ENCODE measurements at places on chromosomes 5 and 9.

DNA sequence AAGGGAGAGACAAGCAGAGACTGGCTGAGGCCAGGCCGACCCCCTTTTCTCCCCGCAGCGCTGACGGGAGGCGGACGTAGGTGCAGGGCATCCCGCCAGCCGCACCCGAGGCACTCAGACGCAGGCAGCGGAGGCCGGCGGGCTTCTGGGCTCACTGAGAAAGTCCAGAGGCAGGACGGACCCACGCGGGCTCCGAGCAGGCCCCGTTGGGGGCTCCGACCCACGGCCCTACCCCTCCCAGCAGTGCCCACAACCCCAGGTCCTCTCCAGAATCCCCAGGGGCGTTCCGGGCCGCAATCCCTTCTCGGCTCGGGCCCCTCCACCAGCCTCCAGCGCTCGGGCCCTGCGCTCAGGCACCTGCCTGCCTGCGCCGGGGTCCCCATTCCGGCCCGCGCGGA lies 543 bp downstream of the MTMR12 start:
- DNase-seq: no peak

GRCh38 chr9:137722481-137722880 lies 103.7 kb downstream of the EHMT1 start:
- no peak for DNase-seq

DNA sequence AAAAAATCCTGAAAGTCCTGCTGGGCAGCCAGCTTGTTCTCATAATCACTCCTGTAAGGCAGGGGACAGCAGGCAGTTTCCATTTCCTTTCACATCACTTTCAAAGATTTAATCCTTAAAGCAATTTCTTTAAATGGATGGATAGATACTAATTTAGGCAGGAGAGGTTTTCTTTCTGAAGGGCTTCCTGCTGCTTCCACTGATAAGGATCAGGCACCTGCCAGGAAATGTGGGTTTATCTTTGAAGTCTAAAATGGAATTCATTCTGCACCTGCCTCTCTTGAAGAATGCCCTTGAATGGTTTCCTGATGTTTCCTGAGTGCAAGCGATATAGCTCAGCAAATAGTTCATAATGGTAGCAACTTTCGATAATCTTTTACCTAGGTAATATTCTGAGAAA lies 64.5 kb downstream of the STARD4 start:
- no peak for DNase-seq

DNA sequence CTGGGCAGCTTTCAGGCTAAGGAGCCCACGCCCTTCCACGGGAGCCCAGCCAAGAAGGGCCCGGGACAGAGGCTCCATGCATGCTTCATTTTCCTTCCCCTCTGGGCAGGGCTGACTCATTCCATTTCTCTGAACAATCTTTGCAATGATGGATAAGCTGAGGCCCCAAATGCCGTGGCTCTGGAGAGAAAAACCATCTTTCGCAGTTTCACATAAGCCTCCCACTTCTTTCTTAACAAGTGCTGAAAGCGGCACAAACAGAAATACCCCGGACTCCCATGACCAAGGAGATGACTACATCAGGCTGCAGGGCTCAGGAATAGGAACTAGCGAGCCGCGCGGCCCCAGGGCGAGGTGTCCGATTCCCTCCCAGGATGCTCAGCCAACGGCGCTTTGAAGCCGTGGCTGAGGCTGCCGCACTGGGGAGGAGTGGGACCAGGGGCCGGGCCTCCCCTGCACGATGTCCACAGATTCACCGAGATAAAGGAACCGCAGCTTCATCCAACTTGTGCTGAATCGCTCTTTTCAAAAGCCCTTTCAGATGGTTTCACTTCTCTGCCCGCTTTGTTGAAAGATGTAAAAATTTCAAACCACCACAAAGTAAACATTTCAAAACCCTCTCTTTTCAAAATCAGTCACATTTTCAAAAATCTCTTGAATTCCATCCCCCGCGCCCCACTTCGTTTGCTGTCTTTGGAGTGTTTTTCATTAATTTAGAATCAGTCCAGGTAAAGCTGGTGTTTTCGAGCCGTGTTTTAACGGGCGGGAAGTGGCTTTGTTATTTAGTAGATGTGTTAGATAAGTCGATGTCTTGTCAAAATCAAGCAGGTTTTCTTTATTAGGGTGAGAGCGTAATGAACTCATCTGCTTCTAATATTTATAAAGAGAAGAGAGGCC lies 96.5 kb upstream of the LMX1B start:
- DNase-seq: no peak

GRCh38 chr5:146076455-146076854 lies 28.9 kb downstream of the PLAC8L1 start:
- no peak for DNase-seq

GRCh38 chr5:132426525-132427138 lies 57.1 kb downstream of the SLC22A5 start:
- DNase-seq: no peak

GRCh38 chr5:113271015-113271414 lies 163.8 kb downstream of the TSSK1B start:
- DNase-seq: no peak

DNA sequence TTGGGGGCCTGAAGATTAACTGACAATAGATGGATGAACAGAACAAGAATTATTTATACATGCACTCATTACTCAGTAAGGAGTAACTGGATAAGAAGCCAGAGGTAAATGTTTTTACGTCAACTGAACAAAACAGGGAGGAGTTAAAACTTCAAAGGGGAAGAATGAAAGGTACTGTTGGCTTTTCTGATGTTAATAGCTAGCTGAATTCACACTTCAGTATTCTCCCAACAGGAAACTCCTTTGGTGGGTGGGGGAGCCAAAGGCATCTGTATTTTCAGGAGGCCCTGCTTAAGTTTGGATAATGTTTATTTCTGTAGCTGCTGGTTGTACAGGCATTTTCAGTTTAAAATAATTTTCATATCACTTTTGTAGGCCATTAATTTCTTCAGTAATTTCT lies 23.2 kb upstream of the RFK start:
- no peak for DNase-seq

GRCh38 chr5:146622391-146622790 lies 106.4 kb upstream of the GPR151 start:
- no peak for DNase-seq

DNA sequence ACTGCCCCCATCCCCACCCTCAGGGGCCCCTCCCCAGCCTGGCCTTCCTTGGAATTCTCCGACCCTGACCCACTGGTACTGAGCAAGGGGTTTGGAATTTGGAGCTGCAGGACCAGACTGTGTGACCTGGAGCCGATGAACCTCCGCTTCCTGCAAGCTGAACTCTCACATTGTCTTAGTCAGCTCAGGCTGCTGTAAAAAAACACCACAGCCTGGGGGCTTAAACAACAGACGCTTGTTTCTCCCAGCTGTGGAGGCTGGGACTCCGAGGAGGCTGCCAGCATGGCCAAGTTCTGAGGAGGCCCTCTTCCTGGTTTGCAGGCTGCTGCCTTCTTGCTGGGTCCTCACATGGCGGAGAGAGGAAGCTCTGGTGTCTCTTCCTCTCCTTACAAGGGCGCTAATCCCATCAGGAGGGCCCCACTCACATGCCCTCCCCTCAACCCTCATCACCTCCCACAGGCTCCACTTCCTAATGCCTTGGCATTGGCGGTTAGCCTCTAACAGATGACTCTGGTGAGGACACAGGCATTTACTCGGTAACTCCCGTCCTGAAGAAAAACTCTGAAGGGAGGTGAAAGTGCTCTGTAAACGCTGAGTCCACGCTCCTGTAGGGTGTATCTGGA lies 42.4 kb downstream of the C5orf15 start:
- DNase-seq: no peak

DNA sequence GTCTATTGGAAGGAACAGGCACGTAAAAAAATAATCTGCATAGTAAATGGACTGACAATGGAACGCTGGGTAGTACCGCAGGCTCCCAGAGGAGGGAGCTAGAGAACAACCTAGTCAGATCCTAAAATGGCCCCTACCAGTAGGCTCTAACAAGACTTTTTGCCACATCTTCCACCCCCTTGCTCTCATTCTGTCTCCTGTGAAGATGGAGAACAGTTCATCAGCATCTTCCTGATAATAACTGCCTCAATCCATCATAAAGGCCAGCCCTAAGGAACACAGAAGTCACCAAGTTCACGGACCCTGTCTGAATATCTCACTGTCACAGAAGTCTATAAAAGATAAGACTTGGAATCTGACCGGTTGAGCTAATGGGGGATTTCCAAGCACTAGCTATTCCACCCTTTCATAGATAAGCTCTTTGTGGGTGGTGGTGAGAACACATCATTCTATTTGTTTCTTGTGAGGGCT lies 133.4 kb downstream of the SLC1A3 start:
- peak; percentile 58 for DNase-seq

DNA sequence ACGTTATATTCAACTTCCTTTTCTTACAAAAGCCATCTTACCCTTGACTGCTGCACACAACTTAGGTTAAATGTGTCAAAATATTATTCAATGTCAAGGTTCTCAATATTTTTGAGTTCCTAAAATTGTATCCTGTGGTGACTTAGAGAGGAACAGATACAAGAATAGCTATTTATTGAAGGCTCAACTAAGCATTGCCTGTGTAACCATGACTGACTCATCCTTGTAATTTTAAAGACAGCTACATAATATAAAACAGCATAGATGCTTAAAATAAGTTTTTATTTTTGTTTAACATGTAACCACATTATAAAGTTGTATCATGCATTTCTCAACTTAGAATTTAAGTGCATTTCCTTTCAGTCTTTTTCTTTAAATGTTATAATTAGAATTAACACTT lies 312.9 kb upstream of the RGMB start:
- no peak for DNase-seq

DNA sequence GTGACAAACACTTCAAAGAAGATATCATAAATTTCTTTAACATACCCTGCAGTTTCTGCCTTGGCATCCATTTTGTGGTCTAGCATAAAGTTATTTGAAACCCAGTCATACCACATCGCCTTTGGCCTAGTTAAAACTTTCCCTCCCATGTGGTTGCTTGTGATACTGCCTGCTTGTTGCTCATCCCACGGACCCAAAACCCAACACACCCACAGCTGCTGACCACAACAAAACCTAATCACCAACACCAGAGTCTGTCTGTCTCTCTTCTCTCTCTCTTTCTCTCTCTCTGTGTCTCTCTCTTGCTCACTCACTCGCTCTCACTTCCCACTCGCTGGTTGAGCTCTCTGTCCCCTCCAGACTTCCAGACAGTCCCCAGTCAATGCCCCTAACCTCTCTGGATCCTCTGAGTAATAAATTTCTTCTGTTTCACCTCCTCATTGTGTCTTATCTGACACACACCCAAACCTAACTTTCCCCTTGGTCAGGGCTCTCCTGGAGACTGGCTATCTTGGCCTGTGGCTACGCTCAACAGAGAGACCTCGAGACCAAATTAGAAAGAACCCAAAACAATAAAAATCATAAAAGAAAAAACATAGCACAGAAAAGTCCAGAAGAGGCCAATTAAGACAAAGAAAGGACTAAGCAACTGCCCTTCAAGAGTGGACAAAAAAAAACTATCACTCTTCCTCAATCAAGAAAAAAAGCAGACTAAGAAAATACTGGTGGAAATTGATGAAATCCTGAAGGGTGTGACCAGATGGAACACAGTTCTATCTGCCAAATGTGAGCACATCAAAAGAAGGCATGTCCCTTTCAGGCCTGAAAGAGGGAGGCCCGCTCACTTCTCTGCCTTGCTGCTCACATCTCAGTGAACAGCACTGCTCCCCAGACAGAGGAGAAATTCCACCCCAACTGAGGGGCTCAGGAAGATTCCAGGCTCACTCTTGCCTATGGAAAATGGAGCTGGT lies 41.5 kb downstream of the TTLL11 start:
- no peak for DNase-seq

- no peak for DNase-seq
Measured at GRCh38 chr9:132773764-132774339, 103.6 kb downstream of the GTF3C4 start.

DNA sequence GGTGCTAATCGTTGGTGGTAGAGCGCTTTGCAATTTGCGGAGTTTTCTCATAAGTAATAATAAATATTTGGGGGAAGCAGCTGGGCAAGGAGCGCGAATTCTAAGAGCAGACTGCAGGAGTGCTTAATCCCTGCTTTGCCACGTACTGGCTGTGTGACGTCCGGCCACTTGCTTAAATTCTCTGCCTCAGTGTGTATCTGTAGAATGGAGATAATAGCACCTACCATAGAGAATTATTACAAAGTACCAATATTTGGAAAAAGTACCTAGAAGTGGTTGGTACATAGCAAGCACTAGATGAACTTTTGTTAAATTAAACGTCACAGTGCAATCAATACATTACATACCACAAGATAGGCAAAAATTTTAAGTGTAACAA lies 598 bp upstream of the TMED7 start:
- DNase-seq: no peak

DNA sequence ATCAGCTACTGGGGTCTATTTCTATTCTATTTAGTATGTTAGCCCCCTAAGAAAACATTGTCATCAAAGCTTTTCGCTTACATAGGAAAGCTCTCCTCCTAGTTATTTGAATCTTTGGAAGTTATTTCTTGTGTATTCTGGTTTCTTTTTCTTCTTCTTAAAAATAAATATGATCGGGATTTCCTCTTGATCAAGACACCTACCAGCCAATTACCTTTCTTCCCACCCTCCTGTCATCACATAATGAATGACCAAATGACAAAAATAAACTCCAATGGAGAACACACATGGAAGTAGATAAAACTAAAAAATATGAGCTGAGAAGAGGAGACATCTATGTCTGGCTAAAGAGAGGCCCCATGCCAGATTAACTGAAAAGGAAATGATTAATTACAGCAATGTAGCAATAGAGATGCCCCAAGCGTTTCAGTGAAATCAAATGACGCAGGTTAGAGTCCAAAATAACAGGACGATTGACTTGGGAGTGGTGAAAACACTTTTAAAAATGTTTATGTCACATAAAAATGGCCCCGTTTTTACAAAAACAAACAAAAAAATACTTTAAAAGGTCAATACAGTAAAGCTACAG lies 59.5 kb upstream of the PCSK1 start:
- no peak for DNase-seq

GRCh38 chr5:10839916-10840599 lies 79.0 kb upstream of the DAP start:
- DNase-seq: no peak

DNA sequence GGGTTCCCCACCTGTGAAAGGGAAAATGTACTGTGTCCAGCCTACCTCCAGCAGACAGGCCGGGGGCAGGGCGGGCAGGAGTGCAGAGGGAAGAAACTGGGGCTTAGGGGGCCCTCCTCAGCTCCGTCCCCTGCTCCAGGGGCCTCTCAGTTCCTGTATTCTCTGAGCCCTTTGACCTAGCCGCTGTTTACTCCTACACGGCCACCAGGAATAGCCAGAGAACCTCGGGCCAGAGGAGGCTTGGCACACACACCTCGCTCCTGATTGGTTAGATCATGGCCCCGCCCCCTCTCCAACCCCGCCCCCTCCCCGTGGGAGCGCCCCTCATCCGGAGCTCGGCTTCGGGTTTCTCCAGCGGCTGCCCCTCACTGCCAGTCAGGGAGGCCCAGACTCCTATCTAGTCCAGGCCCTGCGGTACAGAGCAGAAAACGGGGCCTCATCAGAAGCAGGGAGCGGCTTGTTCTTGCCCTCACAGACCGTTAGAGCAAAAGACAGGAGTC lies 2.2 kb downstream of the ST6GALNAC6 start:
- DNase-seq: no peak

- DNase-seq: no peak
Measured at GRCh38 chr5:155780260-155780659, 546.7 kb upstream of the SGCD start.
